ENCODE measurements at places on chromosomes 6 and 20.
A peak's percentile ranks its signal among the peaks of the same experiment; 100 is the strongest.

GRCh38 chr6:28772480-28773381 lies 151.1 kb downstream of the TRIM27 start:
- no peak overlapping the region for H3K27ac ChIP-seq
- peaks cover 99% of the 10 kb centered on the region for H3K27me3 ChIP-seq
- H3K4me3 ChIP-seq = no peak overlapping the region
- DNase-seq = no peak
- H3K36me3 ChIP-seq = no peaks in the 10 kb centered on the region

GRCh38 chr20:51470907-51471411 lies 71.6 kb downstream of the NFATC2 start:
- H3K27me3 ChIP-seq = no peaks in the 10 kb centered on the region
- H3K27ac ChIP-seq = peak overlapping the region; percentile 38
- H3K4me3 ChIP-seq = no peak overlapping the region
- H3K4me1 ChIP-seq = peaks cover 19% of the 10 kb centered on the region
- peak; percentile 43 for DNase-seq
- H3K36me3 ChIP-seq = peaks cover 80% of the 10 kb centered on the region

DNA sequence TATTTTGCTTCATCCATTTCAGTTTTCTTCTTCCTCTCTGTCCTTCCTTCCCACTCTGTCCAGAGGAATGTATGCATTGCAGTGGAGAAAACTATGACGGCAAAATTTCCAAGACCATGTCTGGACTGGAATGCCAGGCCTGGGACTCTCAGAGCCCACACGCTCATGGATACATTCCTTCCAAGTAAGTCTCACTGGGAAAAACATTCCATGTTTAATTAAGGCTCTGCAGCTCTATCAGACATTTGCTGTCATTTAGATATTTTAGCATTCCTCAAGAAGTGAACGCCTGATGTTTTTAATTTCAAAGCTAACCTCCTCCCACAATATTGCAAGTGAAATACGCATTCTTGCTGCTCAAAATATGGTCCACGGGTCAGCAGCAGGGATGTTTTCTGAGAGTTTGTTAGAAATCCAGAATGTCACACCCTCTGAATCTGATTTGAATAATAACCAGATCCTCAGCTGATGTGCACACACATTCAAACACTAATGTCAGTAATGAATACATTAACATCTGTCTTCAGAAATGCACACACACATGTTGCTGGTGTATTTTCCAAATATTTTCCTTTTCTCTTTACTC lies 12.8 kb downstream of the PLG start:
- H3K27me3 ChIP-seq = no peaks in the 10 kb centered on the region
- H3K27ac ChIP-seq = no peak overlapping the region
- no peaks in the 10 kb centered on the region for H3K4me1 ChIP-seq
- H3K36me3 ChIP-seq = no peaks in the 10 kb centered on the region

DNA sequence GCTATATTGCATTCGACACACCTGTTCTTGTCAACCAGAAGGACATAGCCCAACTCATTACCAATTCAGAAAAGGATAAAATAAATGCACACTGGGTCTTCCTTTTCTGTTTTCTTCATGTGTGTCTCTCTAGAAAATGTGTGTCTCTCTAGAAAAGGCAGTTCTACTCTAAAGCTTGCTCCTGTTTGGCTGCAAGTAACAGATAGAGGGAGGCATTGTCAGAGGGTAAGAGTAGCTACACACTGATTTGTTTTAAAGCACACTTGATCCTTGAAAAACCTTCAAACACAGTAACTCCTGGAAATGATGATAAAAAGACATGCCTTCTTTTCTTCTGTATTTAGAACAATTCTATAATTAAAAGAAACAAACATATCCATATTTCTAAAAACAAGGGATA lies 21.3 kb downstream of the GRM1 start:
- no peak overlapping the region for H3K4me3 ChIP-seq
- no peaks in the 10 kb centered on the region for H3K27me3 ChIP-seq
- H3K4me1 ChIP-seq = no peaks in the 10 kb centered on the region
- no peak overlapping the region for H3K27ac ChIP-seq
- no peaks in the 10 kb centered on the region for H3K36me3 ChIP-seq

DNA sequence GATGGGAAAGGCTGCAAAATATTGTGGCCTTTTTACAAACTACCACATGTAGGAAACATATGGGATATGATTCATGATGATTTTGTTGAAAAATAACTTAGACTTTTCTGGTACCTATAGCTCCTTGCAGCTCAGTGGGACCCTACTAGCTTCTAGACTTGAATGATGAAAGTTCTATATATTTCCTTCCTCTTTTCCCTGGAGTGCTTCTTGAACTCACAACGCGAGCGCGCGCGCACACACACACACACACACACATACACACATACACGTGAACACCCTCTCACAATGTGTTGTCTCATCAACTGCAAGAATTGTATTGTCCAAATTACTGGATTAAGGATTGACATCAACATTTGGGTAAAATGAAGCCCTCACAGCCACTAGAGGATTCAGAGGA lies 61.9 kb downstream of the TOX2 start:
- no peak for DNase-seq
- H3K36me3 ChIP-seq = no peaks in the 10 kb centered on the region
- no peak overlapping the region for H3K27ac ChIP-seq
- H3K27me3 ChIP-seq = peaks cover 2% of the 10 kb centered on the region
- H3K4me3 ChIP-seq = no peak overlapping the region

DNA sequence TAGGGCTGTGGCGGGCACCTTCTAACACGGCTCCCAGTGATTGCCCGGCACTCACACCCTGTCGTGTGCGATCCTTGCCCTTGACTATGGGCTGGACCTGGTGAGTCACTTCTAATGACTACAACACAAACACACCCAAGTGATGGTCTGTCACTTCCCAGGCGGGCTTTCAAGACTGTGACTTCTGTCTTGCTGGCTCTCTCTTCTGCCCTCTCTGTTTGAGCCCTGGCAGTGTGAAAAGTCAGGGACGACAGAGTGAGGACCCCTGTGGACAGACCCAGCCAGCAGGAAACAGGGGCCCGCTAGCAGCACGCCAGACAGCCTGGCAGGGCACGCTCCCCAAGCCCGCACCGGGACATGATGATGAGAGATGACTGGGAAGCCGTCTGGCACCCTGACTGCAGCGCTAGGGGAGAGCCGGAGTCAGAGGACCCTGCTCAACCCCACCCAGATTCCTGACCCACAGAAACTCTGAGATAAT lies 43.0 kb downstream of the KIF16B start:
- H3K27ac ChIP-seq = no peak overlapping the region
- H3K27me3 ChIP-seq = no peaks in the 10 kb centered on the region
- no peak for DNase-seq
- peaks cover 5% of the 10 kb centered on the region for H3K36me3 ChIP-seq

DNA sequence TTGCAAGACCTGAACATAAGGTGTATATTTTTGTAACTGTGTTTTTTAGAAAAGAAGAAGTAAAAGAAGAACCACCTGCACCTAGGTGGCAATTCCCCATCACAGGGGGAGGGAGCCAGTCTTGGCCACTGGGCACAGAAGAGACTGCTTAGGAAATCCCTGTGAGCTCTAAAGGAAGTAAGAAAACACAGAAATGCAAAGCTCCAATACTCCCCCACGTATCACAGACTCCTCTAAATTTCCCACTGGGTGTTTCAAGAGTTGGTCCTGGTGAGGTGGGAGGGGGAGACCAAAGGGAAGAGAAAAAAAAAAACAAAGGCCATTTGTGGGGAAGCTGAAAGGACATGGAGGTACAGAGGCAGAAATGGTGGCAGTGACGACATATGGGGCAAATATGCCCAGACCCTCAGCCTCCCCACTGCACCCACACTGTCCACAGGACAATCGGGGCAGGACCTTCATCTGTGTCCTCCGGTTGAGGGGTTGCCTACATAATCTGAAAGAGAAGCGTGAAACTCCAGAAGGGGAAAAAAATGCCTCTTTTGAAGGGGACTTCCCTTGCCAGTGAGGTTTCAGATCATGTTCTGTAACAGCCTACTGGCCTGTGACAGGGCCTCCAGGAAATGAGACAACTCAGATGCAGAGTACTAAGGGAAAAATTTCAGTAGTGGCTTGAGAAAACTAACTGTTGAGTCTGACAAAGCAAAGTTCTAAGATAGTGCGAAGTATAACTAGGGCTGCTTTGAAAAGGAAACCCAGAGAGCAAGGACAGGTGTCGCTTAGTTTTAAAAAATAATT lies 226.2 kb upstream of the MARCKS start:
- peak; percentile 75 for DNase-seq
- no peaks in the 10 kb centered on the region for H3K36me3 ChIP-seq
- peak overlapping the region; percentile 6 for H3K4me3 ChIP-seq
- H3K27me3 ChIP-seq = no peaks in the 10 kb centered on the region
- H3K4me1 ChIP-seq = peaks cover 17% of the 10 kb centered on the region

GRCh38 chr20:16246870-16247269 lies 326.4 kb downstream of the KIF16B start:
- H3K4me3 ChIP-seq = no peak overlapping the region
- no peaks in the 10 kb centered on the region for H3K4me1 ChIP-seq
- H3K27me3 ChIP-seq = no peaks in the 10 kb centered on the region
- H3K27ac ChIP-seq = no peak overlapping the region
- H3K36me3 ChIP-seq = no peaks in the 10 kb centered on the region
- no peak for DNase-seq

DNA sequence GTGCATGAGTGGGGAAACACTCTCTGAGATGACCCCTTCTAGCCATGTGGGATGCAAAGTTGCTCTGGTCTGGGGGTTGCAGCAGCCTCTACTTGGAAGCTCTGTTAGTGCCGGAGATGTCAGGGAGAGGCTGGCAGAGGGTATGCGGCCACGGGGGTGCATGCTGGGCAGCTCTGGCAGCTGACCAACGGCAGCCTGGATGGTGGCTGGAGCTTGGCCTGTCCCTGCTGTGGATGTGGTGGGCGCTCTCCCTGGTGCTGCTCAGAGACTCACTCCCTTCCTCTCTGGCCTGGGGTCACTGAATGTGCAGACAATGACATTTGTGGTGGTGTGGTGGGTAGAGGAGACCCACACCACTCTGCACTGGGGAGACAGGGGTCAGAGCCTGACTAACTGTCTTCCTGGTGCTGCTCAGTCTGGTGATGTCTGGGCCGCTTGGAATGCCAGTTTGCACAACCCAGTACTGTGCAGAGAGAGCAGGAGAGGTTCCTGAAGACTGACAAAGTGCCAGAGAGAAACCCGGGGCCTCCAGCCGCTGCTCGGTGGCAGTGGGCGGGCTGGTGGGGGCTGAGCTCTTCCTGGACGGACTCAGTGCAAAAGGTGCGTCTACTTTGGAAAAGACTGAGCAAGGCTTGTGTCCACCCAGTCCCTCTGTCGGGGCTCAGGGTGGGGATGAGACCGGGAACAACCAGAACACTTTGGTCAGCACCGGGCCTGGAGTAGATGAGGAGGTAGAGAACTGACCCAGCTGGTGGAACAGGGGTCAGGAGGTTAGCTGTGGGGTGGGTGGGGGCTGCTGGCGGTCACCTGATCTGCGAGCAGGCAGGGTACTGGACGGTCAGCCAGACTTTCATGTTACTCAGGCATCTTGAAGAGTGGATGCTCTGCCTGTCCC lies 2.7 kb downstream of the MYT1 start:
- no peak for DNase-seq
- peaks cover 47% of the 10 kb centered on the region for H3K27me3 ChIP-seq
- no peak overlapping the region for H3K4me3 ChIP-seq
- H3K36me3 ChIP-seq = no peaks in the 10 kb centered on the region

GRCh38 chr6:163600331-163600730 lies 185.8 kb downstream of the QKI start:
- DNase-seq = no peak
- H3K4me3 ChIP-seq = no peak overlapping the region
- H3K27ac ChIP-seq = no peak overlapping the region
- no peaks in the 10 kb centered on the region for H3K27me3 ChIP-seq
- H3K4me1 ChIP-seq = no peaks in the 10 kb centered on the region

DNA sequence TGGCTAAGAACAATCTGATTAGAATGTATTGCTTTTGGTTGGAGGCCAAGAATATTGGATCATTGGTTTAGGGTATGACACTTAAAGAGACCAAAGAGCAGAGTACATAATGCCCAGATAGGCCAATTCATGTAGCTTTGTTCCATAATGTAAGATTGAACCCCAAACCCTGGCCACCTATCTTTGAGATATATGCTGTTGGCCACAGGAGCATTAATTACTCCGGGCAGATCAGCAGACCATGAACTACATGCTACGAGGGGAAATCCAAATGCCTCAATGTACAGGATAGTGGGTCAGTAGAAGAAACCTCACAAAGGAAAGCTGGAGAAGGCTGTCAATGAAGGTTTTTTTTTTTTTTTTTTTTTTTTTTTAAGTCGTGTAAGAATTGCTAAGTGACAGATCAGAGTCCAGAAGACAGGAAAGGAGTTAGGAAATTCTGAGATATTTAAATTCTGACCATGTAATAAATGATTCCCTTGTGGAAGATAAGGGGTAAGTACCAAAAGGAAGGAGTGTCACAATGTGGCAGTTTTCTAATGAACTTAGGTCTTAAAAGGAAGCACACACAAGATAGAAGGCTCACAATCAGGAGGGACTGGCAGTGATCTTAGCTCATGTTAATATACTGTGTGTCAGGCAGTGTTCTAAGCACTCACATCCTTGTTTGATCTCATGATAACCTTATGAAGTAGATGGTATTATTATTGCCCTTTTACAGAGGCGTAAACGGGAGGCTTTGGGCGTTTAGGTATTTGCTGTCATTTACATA lies 61.4 kb downstream of the CARMIL1 start:
- H3K36me3 ChIP-seq = no peaks in the 10 kb centered on the region
- H3K27me3 ChIP-seq = no peaks in the 10 kb centered on the region
- H3K27ac ChIP-seq = no peak overlapping the region
- no peak overlapping the region for H3K4me3 ChIP-seq
- DNase-seq = no peak
- H3K4me1 ChIP-seq = no peaks in the 10 kb centered on the region

DNA sequence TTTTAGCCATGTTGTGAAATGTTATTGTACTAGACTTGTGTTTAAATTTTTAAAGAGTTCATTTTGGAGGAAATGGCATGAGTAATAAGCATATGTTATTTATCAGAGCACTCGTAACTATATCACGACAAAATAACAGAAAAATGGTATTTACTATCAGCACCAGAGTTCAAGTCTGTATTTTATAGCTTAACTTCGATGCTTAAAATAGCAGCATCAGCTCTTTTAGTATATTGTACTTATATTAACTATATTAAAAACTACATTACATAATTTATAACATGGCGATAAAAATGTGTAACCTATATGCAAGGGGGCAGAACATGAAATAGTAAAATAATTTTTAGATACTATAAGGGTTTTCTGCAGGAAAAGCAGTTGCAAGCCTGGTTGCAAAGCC lies 52.9 kb downstream of the ABRACL start:
- DNase-seq = no peak
- H3K27ac ChIP-seq = no peak overlapping the region
- no peak overlapping the region for H3K4me3 ChIP-seq
- no peaks in the 10 kb centered on the region for H3K36me3 ChIP-seq

- no peaks in the 10 kb centered on the region for H3K27me3 ChIP-seq
- no peaks in the 10 kb centered on the region for H3K4me1 ChIP-seq
- DNase-seq = no peak
- no peaks in the 10 kb centered on the region for H3K36me3 ChIP-seq
- no peak overlapping the region for H3K4me3 ChIP-seq
- H3K27ac ChIP-seq = no peak overlapping the region
Measured at GRCh38 chr6:80622641-80623040, 516.2 kb downstream of the BCKDHB start.

- no peaks in the 10 kb centered on the region for H3K27me3 ChIP-seq
- peaks cover 10% of the 10 kb centered on the region for H3K4me1 ChIP-seq
- H3K4me3 ChIP-seq = no peak overlapping the region
- no peak for DNase-seq
- no peaks in the 10 kb centered on the region for H3K36me3 ChIP-seq
- no peak overlapping the region for H3K27ac ChIP-seq
Measured at GRCh38 chr6:11810039-11810541, 31.5 kb upstream of the ADTRP start.
